ENCODE measurements at places on chromosomes 4 and X. TPM values are rescaled to one million over a fixed set of nuclear protein-coding genes. Genes with fewer than 3 reads are reported as not detected.

NCAPG gene
- total RNA-seq = 0.44 TPM

NMU gene
- total RNA-seq = not detected

LRBA gene
- 20.8 TPM for total RNA-seq

DRP2 gene
- not detected for total RNA-seq

EMCN gene
- 41.2 TPM for total RNA-seq

G6PD gene
- 14.9 TPM for total RNA-seq

RHOXF1 gene
- total RNA-seq = not detected

CD38 gene
- 3.1 TPM for total RNA-seq

HS6ST2 gene
- total RNA-seq = 0.26 TPM

GIMD1 gene
- not detected for total RNA-seq

HMX1 gene
- total RNA-seq = not detected

TLR2 gene
- total RNA-seq = 18.8 TPM

ZNF81 gene
- total RNA-seq = 3.6 TPM

CDX4 gene
- total RNA-seq = not detected

PRSS12 gene
- not detected for total RNA-seq

NDST3 gene
- not detected for total RNA-seq

RHOXF2 gene
- total RNA-seq = not detected

FAM199X gene
- 12.2 TPM for total RNA-seq

SH2D1A gene
- total RNA-seq = not detected

OTUD4 gene
- 23.7 TPM for total RNA-seq

ABHD18 gene
- 5.3 TPM for total RNA-seq

UNC5C gene
- 4.6 TPM for total RNA-seq

CENPVL1 gene
- not detected for total RNA-seq

IL1RAPL1 gene
- 1.2 TPM for total RNA-seq

SPANXA2 gene
- not detected for total RNA-seq

CXCL13 gene
- not detected for total RNA-seq

PASD1 gene
- total RNA-seq = not detected

GSPT2 gene
- total RNA-seq = 6.7 TPM

MRPL1 gene
- total RNA-seq = 32.0 TPM

SLC38A5 gene
- 2.2 TPM for total RNA-seq

MAB21L2 gene
- 1.6 TPM for total RNA-seq

C4orf51 gene
- not detected for total RNA-seq

ARMCX1 gene
- 27.2 TPM for total RNA-seq

FGF5 gene
- total RNA-seq = 0.07 TPM

FANCB gene
- 0.59 TPM for total RNA-seq

GSX2 gene
- total RNA-seq = not detected

DGAT2L6 gene
- not detected for total RNA-seq

MAGIX gene
- 23.4 TPM for total RNA-seq

ZCCHC12 gene
- total RNA-seq = not detected

GPR34 gene
- 3.8 TPM for total RNA-seq

GAGE12H gene
- not detected for total RNA-seq

PRDM5 gene
- total RNA-seq = 8.1 TPM

KLHL34 gene
- 1.1 TPM for total RNA-seq

DMRTC1 gene
- total RNA-seq = not detected

VCX3A gene
- total RNA-seq = not detected

SYTL4 gene
- 3.2 TPM for total RNA-seq

TNMD gene
- total RNA-seq = not detected

CCKAR gene
- total RNA-seq = not detected

CD99 gene
- total RNA-seq = 234 TPM
